ENCODE measurements at places on chromosomes 11 and 22.

GRCh38 chr11:122202161-122202950, 86.3 kb upstream of the BLID start:
- no peak for DNase-seq

- no peak for DNase-seq
These were observed 47.5 kb upstream of the PICALM start for GRCh38 chr11:86116386-86116726.

- DNase-seq: no peak
These were observed 50.9 kb upstream of the NFRKB start for GRCh38 chr11:129946256-129946655.

- no peak for DNase-seq
These were observed 43.2 kb upstream of the BLID start for GRCh38 chr11:122159173-122159721.

- DNase-seq: no peak
These were observed 3.4 kb downstream of the PTGDR2 start for GRCh38 chr11:60852117-60852981.

GRCh38 chr22:35424761-35425160, 24.8 kb downstream of the MCM5 start:
- no peak for DNase-seq

DNA sequence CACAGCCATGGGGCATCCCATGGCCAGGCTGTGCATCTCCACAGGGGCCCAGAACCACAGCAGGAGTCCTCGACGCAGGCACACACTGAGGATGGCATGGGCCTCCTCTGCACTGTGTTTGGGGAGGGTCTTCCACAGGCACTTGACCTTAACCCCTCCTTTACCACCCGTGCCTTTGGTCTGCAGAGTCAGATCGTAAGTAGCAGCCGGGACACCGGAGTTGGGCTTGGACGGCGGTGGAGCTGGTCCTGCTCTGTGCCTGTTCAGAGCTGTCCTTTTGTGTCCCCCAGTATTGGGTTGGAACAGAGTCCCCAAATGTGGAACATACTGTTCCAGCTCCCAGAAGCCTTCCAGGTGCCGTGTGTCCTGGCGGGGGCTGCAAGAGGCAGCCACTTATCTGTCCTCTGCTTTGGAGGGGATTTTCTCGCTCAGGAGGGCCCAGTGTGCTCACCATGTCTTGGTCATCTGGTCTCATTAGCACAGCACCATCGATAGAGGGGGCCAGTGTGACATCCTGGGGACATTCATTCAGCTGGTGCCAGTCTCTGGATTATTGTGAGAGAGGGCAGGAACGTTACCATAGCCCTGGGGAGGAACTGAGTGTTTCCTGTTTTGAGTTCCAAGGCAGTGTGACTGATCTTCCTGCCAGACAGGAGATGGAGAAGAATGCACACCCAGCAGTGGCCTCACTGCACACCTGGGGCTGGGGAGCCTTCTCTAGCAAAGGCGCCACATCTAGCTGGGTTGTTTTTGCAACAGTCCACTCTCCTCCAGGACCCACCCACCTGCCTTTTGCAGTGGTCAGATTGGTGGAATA, 12.4 kb downstream of the CRELD2 start:
- DNase-seq: no peak

DNA sequence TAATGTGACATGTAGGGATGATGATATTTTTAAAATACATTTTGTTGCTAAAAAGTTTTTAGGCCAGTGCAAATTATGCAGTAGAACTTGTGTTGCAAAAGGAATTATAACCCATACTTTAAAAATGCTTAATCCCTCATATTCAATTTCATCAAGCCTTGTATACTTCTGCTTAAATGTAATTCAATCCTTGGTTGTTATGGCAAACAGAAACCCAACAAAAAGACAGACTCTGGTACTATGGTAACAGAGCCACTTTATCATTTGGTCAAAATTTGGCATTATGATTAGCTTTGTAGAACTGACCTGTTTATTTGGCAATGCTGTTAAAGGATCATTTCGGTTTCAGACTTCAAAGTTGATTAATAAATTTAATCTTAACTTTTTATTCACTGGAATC, 284.8 kb downstream of the TMEM135 start:
- DNase-seq: no peak

GRCh38 chr11:17979770-17980371, 33.0 kb downstream of the SERGEF start:
- no peak for DNase-seq

DNA sequence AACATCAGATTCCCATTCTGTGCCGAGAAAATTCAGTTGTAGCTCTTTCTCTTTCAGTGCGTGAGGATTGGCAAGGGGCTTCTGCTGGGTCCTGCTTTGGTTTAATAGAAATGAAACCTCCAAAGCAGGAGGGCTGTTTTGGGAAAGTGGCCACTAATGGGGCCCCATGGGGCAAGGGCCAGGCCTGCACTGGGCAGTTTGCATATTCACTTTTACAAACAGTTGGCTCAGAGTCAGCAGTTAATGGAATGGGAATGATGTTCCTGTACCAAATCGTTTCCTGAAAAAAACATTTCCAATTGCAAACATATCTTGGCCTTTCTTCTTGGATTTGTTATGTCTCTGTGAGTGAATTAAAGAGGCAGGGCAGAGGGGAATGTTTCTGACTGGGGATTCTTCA, 92.1 kb downstream of the PARVA start:
- no peak for DNase-seq

GRCh38 chr22:39997939-39998726, 3.4 kb downstream of the FAM83F start:
- no peak for DNase-seq

- DNase-seq: no peak
These were observed 613.5 kb downstream of the SOX6 start for GRCh38 chr11:15742626-15743519.

- DNase-seq: no peak
These were observed 35.0 kb downstream of the MAFF start for GRCh38 chr22:38236786-38237185.

- no peak for DNase-seq
These were observed 15.3 kb downstream of the OR51M1 start for GRCh38 chr11:5398936-5399335.

DNA sequence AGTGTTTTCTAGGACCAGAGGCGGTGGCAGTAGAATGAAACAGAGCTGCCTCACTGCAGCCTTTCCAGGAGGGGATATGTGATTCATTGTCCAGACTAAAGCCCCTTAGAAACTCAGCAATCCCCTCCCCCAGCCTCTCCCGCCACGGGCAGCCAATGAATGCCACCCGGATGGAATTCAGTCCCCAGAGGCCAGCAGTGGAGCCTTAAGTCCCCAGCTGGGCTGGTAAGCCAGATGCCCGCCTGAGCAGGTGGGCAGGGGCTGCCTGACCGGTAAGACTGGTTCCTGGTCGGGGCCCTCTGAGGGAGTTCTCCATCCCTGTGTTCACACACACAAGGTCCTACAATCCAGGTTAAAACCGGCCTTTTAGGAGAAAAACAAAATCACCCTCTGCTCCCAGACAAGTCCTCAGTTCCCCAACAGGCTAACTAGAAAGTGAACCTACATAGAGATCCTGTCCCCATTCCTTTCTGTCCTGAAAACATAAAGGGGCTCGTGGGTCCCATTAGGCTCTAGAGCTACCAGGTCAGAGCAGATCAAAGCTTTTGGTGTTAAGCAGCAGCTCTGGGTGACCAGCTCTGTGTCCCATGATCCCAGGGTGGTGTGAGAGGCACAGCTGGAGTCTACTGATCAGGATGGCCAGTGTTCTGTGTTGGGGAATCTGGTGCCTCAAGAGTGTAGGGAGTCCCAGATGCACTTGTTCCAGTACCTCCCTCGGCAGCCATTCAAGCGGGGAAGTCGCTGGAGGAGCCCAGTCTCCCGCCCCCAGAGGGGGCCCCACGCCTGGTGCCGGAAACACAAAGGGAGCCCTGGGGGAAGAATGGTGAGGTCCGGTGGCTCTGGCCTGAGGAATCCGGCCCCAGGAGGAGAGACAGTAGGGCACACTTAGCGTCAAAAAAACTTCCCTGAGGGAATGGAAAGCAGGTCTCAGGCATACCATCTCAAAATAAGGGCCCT, 2.6 kb downstream of the PATZ1 start:
- DNase-seq: no peak

GRCh38 chr11:47998733-47999359, 18.5 kb downstream of the PTPRJ start:
- no peak for DNase-seq

DNA sequence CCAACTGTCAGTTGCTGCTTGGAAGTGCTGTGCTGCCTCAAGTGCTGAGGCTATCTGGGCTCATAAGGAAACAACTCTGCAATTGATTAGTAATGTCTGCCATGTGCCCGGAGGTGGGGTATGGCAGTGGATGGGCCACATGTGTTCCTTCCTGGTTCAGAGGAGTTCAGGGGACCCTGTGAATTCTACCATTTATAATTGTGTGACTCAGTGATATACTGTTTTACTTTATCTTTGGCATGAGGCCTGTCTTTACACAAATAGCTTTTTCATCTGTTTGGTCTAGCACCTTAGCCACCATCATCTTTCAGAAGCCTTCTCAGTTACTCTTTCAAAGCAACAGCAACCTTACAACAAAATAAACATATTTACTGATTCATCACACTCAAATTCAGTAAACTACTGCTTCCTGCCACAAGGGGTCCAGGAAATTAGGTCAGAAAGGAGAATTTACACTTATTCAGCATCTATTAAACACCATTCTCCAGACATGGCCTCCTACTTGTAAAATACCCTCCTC, 20.9 kb downstream of the DKK3 start:
- no peak for DNase-seq

- DNase-seq: no peak
These were observed 14.1 kb downstream of the WT1 start for GRCh38 chr11:32420937-32421901.

- DNase-seq: no peak
These were observed 71.8 kb downstream of the BTBD10 start for GRCh38 chr11:13391217-13391616.

- no peak for DNase-seq
These were observed 6.3 kb upstream of the SMIM35 start for GRCh38 chr11:118092907-118093571.

- no peak for DNase-seq
These were observed 986 bp downstream of the NLRP10 start for GRCh38 chr11:7964261-7964660.

DNA sequence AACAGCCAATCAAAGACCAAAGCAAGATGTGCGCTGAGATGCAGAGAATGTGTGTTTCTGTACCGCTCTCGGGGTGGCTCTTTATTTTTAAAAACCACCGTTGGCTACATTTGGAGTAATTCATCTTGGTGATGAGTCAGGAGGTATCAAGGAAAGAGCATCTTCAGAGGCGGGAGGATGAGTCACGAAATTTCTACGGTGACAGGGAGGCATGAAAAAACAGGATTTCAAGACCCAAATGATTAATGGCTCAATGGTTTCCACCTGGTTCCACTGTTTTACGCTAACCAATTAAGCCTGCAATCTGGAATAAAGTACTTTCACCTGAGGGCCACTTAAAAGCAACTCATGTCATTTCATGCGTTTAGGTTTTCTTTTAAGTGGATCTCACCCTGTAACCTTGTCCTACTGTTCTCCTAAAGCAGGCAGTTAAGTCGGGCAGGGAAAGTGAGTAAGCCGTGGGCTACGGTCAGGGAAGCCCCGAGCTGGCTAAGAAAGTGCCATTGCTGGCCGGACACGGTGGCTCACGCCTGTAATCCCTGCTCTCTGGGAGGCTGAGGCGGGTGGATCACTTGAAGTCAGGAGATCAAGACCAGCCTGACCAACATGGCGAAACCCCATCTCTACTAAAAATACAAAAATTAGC, 74.6 kb downstream of the CELSR1 start:
- DNase-seq: no peak

DNA sequence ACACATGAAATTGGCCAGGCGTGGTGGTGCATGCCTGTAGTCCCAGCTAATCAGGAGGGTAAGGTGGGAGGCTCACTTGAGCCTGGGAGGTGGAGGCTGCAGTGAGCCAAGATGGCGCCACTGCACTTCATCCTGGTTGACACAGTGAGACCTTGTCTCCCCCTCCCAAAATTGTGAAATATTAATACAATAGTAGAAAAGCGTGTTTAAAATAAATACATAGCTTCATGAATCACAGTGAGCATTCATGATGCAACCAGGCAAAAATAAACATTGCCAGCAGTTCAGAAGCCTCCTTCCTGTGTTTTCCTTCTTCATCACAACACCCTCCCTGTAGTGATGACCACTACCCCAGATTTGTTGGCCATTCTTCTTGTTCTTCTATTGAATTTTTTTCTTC, 4.3 kb upstream of the TEAD1 start:
- no peak for DNase-seq

GRCh38 chr11:9858218-9858617, 194.3 kb downstream of the SWAP70 start:
- no peak for DNase-seq

GRCh38 chr11:107606141-107606540, 15.2 kb downstream of the ELMOD1 start:
- DNase-seq: peak; percentile 3

GRCh38 chr11:96167203-96167758, 175.7 kb downstream of the MAML2 start:
- DNase-seq: no peak
